ENCODE measurements at places on chromosomes 4 and X.
A peak's percentile ranks its signal among the peaks of the same experiment; 100 is the strongest.

DNA sequence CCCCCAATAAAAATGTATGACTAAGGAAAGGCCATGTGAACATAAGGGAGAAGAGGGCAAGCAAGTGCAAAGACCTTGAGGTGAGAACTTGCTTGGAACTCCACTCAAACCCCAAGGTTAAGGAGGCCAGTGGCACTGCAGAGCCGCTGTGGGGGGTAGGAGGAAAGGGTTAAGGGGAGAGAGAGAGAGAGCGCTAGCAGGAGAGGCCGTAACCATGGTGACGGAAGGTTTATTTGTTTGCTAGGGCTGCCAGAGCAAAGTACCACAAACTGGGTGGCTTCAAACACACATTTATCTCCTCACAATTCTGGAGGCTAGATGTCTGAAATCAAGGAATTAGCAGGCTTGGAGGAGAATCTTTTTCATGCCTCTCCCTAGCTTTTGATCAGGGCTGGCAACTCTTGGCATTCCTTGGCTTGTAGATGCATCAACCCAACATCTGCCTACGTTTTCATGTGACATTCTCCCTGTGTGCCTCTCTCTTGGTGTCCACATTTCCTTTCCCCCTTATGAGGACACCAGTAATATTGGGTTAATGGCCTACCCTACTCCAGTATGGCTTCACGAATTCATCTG is 35.2 kb downstream of the SMIM20 start:
- DNase-seq, result no peak

DNA sequence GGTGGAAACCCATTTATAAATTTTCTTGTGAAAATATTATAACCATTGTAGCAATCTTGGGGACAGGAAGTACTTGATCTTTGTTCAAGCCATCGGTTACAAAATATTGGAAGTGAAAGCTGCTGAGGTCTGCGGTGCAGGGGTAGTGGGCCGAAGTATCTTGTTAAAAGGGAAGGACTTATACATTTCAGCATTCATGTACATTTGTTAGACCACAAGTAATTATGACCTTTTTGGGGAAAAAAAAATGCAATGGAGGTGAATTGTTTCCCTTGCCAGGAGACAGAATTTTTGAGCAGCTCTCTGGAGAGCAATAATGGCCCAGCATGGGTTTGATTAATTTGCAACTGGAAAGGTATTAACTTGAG is 121.3 kb downstream of the EGF start:
- no peak for DNase-seq

- DNase-seq, result no peak
Observed at GRCh38 chrX:68180579-68180978, 252.7 kb downstream of the OPHN1 start.

GRCh38 chr4:4443821-4444220 is 56.9 kb downstream of the NSG1 start:
- no peak for DNase-seq

- DNase-seq, result no peak
Observed at GRCh38 chr4:143251779-143252178, 67.1 kb downstream of the USP38 start.

GRCh38 chrX:19981947-19982346 is 8.9 kb downstream of the BCLAF3 start:
- DNase-seq, result no peak

GRCh38 chr4:112916868-112917267 is 132.6 kb upstream of the ANK2 start:
- DNase-seq, result no peak

GRCh38 chr4:145938618-145939440 is at the start of gene ZNF827:
Gene ZNF827 (minus strand): TSS chr4:145938823. CDS start chr4:145938407, 416 bp downstream.
- DNase-seq, result peak; percentile 23

Data from stimulated activated CD8-positive, alpha-beta memory T cell treated with anti-CD3 and anti-CD28 coated beads, Interleukin-7, amount 100 ng/mL, for 24 hours (primary cell).